ENCODE measurements at places on chromosomes 1 and 21. TPM values are rescaled to one million over a fixed set of nuclear protein-coding genes. Genes with fewer than 3 reads are reported as not detected.

- H3K4me3 ChIP-seq, result no peak overlapping the region
- no peak overlapping the region for H3K27ac ChIP-seq
- H3K36me3 ChIP-seq, result no peaks in the 10 kb centered on the region
- H3K27me3 ChIP-seq, result no peaks in the 10 kb centered on the region
- H3K4me1 ChIP-seq, result peaks cover 3% of the 10 kb centered on the region
Measured at GRCh38 chr1:230313453-230314141, 112.5 kb downstream of the PGBD5 start.

DNA sequence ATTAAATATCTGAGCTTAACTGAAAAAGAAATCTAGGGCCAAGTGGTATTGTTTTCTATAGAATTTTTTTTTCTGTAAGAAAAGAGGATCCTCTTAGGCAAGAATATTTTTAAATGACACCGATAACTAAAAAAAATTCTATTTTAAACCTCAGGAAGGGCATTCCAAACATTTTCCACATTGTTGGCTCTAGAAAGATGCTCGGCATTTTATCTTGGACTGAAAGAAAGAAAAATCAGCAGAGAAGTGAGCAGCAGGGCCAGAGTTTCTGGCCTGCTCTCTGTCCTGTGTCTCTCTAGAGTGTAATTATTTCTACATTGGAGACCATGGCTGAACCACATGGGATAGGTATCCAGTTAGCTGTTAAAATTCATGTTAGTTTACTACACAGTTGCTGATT lies 192.5 kb upstream of the GREM2 start:
- no peaks in the 10 kb centered on the region for H3K4me1 ChIP-seq
- H3K27me3 ChIP-seq, result no peaks in the 10 kb centered on the region

GRCh38 chr1:178664278-178664677 lies 60.8 kb upstream of the RALGPS2 start:
- no peak overlapping the region for H3K4me3 ChIP-seq
- H3K4me1 ChIP-seq, result no peaks in the 10 kb centered on the region
- DNase-seq, result no peak
- H3K27ac ChIP-seq, result no peak overlapping the region

- H3K4me1 ChIP-seq, result peaks cover 51% of the 10 kb centered on the region
- no peaks in the 10 kb centered on the region for H3K27me3 ChIP-seq
- DNase-seq, result no peak
- H3K27ac ChIP-seq, result peak overlapping the region; percentile 67
Measured at GRCh38 chr1:167435484-167435883, 82.8 kb downstream of the CD247 start.

DNA sequence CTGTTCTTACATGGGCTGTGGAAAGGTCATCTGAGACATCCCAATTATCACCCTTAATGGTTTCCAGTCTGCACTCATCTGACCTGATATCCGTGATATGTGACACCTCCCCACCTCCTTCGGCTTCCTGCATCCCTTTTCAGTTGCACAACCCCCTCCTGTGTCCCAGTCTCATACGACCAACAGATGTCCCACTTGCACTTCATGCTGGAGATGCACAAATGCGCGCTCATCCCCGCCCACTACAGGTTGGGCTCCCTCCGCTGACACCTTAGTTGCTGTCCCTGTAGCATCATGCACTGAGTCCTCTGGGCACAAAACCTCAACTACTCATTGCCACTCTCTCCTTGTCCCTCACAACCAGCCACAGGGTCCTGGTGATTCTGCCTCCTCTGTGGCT lies 94.4 kb downstream of the MIS18A start:
- no peak for DNase-seq
- H3K4me1 ChIP-seq, result no peaks in the 10 kb centered on the region
- no peaks in the 10 kb centered on the region for H3K36me3 ChIP-seq
- no peak overlapping the region for H3K4me3 ChIP-seq
- H3K27ac ChIP-seq, result no peak overlapping the region
- H3K27me3 ChIP-seq, result no peaks in the 10 kb centered on the region

DNA sequence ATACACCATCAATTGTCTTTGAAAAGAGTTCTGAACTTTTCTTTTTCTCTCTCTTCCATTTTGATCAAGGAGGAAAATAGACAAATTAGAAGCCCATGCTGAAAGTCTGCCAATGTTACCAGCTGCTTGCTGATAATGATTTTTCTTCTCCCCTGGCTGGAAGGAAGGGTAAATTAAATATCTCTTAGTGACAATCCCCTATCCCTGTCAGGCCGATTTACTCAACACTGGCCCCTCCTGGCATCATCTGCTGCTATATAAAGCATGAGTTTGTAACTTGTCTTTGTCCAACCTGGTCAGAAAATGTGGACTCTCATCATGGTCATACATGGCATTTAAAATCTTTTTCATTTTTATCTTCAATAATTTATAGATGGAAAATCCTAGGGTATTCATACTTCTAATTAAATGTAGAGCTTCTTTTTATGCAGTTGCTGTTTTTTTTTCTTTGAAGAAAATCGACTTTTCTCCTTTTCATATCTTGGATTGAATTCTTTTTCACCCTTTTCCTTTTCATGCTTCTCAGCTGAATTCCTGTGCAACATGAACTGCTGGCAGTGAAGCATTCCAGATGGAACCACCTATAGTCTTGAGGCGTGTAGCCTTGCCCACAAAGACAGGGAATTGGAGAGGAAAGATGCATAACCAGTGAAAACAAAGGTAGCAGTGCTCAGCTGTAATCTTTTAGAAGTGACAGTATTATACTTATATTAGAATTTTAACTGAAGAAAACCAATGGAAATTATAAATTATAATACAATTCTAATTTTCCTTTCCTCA lies 214.7 kb upstream of the PTGFR start:
- no peak for DNase-seq
- no peaks in the 10 kb centered on the region for H3K4me1 ChIP-seq
- H3K4me3 ChIP-seq, result no peak overlapping the region
- no peak overlapping the region for H3K27ac ChIP-seq
- no peaks in the 10 kb centered on the region for H3K36me3 ChIP-seq

DNA sequence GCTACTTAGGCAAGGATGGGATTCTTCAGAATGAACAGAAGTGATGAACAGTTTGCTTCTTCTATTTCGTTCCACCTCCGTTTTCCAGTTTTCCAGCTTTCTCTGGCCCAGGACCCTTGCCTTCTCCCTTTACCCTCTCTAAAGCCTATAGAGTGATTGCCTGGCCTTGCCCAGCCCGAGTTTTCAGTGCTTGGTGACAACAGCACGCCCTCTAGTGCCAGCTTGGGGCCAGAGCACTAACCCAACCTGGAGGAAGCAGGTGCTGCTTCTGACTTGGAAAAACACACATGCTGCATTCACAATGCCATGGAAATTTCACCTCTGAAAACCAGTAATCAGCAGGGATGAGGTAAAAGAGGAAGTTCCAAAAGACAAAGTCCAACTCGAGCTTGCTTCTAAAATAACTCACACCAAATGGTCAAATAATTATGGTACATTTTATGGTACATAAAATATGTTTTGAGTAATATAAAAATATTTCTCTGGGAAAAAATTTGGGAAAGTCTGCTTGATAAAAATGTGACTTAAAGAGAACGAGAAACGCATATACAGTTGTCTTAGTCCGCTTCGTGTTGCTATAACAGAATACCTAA lies 26.1 kb downstream of the UBE2T start:
- H3K4me1 ChIP-seq, result no peaks in the 10 kb centered on the region
- DNase-seq, result peak; percentile 64
- no peak overlapping the region for H3K27ac ChIP-seq
- H3K36me3 ChIP-seq, result no peaks in the 10 kb centered on the region

GRCh38 chr1:1063945-1064831 lies 9.9 kb downstream of the RNF223 start:
- peak; percentile 54 for DNase-seq
- H3K4me3 ChIP-seq, result no peak overlapping the region
- peaks cover 3% of the 10 kb centered on the region for H3K27me3 ChIP-seq
- peaks cover 4% of the 10 kb centered on the region for H3K4me1 ChIP-seq

DNA sequence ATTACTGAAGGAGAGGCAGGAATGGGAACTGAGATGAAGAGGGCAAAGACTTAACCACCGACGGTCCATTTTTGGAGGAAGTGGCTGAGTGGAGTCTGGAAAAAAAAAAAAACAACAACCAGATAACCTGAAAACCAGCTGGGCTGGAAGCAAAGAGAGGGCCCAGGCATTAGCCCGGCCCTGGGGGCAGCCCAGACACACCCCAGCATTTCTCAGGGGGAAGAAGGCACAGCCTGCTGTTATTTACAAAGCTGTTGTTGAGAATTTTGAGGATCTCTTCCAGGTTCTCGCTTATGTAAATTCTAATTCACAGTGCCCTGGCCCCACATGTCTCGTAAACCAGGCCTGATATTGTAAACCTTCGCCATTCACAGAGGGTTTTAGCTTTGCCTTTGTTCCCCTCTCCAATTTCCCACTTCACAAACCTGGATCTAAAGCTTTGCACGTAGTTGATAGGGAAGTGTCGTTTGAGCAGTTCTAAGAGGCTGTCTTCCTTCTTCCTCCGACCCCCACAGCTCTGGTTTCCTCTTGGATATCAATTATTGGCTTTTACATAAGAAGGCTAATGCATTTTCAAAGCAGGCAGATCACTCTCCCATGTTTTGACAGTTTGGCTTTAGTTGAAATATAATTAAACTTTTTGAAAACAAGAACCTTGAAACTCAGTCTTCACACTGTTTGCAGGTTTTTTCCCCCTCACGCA lies 161.8 kb upstream of the IRF2BP2 start:
- H3K27me3 ChIP-seq, result no peaks in the 10 kb centered on the region
- H3K36me3 ChIP-seq, result no peaks in the 10 kb centered on the region
- peaks cover 60% of the 10 kb centered on the region for H3K4me1 ChIP-seq
- peak overlapping the region; percentile 64 for H3K27ac ChIP-seq
- peak overlapping the region; percentile 7 for H3K4me3 ChIP-seq

- H3K4me3 ChIP-seq, result no peak overlapping the region
- H3K4me1 ChIP-seq, result no peaks in the 10 kb centered on the region
- no peaks in the 10 kb centered on the region for H3K27me3 ChIP-seq
- no peaks in the 10 kb centered on the region for H3K36me3 ChIP-seq
- no peak for DNase-seq
Measured at GRCh38 chr1:227938911-227939790, 8.6 kb downstream of the WNT9A start.

- H3K4me3 ChIP-seq, result no peak overlapping the region
- no peaks in the 10 kb centered on the region for H3K27me3 ChIP-seq
- H3K27ac ChIP-seq, result no peak overlapping the region
- H3K36me3 ChIP-seq, result no peaks in the 10 kb centered on the region
- H3K4me1 ChIP-seq, result no peaks in the 10 kb centered on the region
Measured at GRCh38 chr1:155717041-155717440, 28.1 kb downstream of the DAP3 start.

DNA sequence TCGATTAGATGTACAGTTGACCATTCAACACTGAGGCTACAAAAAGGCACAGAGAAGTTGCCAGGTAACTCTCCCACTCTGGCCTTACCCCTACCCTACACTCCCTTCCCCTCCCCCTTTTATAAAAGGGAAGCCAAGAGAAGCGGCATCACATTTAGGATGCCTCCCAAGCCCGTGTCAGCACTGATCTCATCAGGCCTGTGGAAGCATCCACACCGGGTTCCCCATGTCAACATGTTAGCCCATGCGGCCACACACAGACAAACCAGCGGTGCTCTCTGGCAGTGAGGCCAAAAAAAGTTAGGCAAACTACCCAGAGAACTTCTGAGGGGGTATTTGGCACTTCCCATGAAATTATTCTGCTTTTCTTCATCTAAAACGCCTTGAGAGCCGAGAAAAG lies 29.9 kb downstream of the BCAR3 start:
- H3K4me1 ChIP-seq, result no peaks in the 10 kb centered on the region
- H3K36me3 ChIP-seq, result no peaks in the 10 kb centered on the region
- DNase-seq, result no peak
- no peaks in the 10 kb centered on the region for H3K27me3 ChIP-seq

GRCh38 chr1:158310623-158311022 lies 20.7 kb downstream of the CD1B start:
- H3K27me3 ChIP-seq, result no peaks in the 10 kb centered on the region
- no peak overlapping the region for H3K4me3 ChIP-seq
- no peaks in the 10 kb centered on the region for H3K4me1 ChIP-seq
- no peaks in the 10 kb centered on the region for H3K36me3 ChIP-seq
- no peak for DNase-seq

- no peak overlapping the region for H3K27ac ChIP-seq
Measured at GRCh38 chr1:29900712-29901111, 664.4 kb downstream of the PTPRU start.

PTPN22 gene
- 24.1 TPM for total RNA-seq

DCST2 gene
- total RNA-seq, result 2.4 TPM
